ENCODE measurements at places on chromosomes 2 and 18. TPM values are rescaled to one million over a fixed set of nuclear protein-coding genes. Genes with fewer than 3 reads are reported as not detected.

GRCh38 chr2:89767572-89768435 is 1076.3 kb downstream of the RPIA start:
- DNase-seq, result no peak

DNA sequence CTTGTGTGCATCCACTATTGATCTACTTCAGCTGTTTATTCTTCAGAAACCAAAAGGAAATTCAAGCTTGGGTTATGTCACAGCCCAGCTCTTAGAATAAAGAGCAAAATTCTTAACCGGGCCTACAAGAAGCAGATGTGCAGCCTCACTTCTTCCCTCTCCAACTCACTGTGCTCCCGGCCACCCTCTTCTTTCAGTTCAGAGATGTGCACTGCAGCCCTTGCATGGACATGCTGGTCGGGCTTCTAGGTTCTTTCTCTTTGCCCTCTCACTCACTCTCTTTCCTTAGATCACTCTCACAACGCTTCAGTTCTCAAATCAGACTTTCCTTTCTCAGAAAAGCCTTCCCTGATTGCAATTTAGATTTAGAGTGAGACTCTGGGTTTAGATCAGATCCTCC is 104.1 kb downstream of the CHN1 start:
- peak; percentile 46 for DNase-seq

DNA sequence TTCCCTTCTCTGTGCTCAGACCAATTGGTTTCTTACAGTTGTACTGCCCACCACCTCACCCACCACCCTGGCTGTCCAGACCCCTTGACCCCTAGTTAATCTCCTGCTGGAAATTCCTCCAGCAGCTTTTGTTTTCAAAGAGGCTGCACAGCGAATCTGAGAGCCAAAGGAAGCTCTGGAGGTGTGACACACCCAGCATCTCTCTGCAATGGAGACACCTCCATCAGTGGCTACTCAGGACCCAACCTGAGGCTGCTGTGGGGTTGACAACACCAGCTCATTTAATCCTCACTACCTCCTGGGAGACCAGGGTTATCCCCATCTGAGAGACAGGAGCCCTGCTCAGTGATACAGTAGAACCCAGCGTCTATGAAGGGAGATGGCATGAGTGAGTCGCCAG is 86.4 kb downstream of the BIN1 start:
- DNase-seq, result no peak

DNA sequence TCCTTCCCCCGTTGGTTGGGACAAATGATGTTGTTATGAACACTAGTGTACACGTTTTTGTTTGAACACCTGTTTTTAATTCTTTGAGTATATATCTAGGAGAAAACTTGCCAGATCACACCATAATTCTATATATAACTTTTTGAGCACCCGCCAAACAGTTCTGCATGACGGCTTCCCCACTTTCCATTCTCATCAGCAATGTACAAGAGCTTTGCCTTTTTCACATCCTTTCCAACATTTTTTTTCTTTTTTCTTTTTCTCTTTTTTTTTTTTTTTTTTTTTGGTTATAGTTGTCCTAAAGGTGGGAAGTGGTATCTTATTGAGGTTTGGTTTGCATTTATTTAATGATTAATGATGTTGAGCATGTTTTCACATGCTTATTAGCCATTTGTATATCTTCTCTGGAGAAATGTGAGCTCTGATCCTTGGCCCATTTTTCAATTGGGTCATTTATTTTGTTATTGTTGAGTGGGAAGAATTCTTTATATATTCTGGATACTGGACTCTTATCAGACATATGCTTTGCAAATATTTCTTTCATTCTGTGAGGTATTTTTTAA is 86.9 kb upstream of the ZC3H15 start:
- no peak for DNase-seq

GRCh38 chr18:12579775-12580174 is 78.1 kb downstream of the SPIRE1 start:
- no peak for DNase-seq

GRCh38 chr2:54691445-54692135 is 31.9 kb upstream of the EML6 start:
- no peak for DNase-seq

- DNase-seq, result peak; percentile 30
These were observed 688 bp downstream of the MAPRE2 start for GRCh38 chr18:35041815-35042387.

DNA sequence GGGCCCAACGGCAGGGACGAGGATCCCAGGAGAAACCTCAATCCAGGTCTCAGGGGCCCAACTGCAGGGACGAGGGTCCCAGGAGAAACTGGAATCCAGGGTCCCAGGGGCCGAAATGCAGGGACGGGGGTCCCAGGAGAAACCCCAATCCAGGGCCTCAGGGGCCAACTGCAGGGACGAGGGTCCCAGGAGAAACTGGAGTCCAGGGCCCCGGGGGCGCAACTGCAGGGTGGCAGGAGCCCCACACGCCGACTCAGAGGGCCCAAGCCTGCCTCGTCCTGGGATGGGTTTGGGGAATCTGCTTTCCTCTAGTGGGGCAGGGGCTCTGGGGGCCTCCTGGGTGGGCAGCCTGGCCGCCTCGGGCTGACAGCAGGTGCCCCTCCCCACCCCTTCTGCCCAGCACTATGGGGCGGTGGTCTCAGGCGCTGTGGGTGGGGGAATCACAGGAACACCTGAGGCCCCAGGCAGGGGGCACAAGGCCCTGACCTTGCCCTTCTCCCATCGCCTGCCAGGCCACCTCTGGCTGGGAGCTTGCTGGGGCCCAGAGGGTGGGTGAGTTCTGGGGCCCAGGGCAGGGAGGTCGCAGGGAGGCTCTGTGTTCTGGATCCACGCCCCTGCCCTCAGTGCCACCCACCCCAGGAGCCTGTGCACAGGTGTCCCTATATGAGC is 7.1 kb downstream of the RTP5 start:
- no peak for DNase-seq

- no peak for DNase-seq
These were observed 101.2 kb downstream of the DLGAP1 start for GRCh38 chr18:4353853-4354418.

DNA sequence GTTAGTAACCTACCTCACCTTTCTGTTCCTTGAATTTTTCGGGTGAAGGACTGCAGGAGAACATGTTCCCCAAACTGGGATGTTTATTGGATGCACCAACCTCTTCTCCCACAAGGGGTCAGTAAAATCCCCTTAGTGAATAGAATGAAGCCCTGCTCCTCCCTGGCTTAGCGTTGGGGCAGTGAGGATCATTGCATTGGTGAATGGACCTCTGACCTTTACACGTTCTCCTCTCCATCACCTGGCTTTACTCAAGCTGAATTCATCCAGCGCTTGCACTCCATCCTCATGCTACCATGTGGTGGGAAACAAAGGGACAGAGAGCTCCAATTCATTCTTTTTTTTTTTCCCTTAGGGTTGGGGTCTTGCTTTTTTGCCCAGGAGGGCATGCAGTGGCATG is 157.2 kb downstream of the MIB1 start:
- DNase-seq, result peak; percentile 36

DNA sequence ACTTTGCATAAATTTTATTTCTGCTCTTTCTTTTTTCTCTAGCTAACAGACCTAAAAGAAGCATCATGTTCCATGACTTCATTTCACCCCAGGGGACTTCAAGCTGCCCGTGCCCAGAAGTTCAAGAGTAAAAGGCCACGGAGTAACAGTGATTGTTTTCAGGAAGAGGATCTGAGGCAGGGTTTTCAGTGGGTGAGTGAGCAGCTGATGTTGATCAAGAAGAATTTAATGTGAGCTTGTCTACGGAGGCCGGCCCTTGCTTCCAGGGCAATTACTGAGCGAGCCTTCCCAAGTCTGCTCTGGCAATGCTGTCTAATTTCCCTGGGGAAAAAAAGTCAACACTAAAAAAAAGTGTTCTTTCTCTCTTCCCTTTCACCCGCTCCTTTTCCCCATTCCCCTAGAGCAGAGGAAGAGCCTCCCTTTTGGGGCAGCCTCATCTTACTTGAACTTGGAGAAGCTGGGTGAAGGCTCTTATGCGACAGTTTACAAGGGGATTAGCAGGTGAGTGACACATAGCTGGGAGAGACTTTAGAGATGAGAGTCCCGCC is 1.2 kb downstream of the CDK15 start:
- DNase-seq, result no peak

The IL1B gene
- total RNA-seq, result 0.18 TPM

The MARCO gene
- total RNA-seq, result not detected

The NOL4 gene
- total RNA-seq, result not detected

The FAM228A gene
- 0.16 TPM for total RNA-seq

The NDUFS1 gene
- 90.4 TPM for total RNA-seq

The SPHKAP gene
- not detected for total RNA-seq

The SESTD1 gene
- 9.4 TPM for total RNA-seq

All from activated CD4-positive, alpha-beta T cell treated with anti-CD3 and anti-CD28 coated beads for 36 hours (primary cell).